HFFc6 (cell line): ENCODE measurements at places on chromosomes 16 and 17. TPM values are rescaled to one million over a fixed set of nuclear protein-coding genes. Genes with fewer than 3 reads are reported as not detected.
A peak's percentile ranks its signal among the peaks of the same experiment; 100 is the strongest.

The BAIAP2 gene
- total RNA-seq, result 30.8 and 41.1 TPM in 2 replicates

- no peak overlapping the region for H3K27ac ChIP-seq
- no peaks in the 10 kb centered on the region for H3K27me3 ChIP-seq
- H3K4me3 ChIP-seq, result no peak overlapping the region
Observed at GRCh38 chr17:75827308-75828075, 16.7 kb downstream of the UNC13D start.

GRCh38 chr17:58172369-58173071, 5.7 kb downstream of the OR4D2 start:
- H3K4me3 ChIP-seq, result no peak overlapping the region
- H3K4me1 ChIP-seq, result no peaks in the 10 kb centered on the region
- H3K27me3 ChIP-seq, result peaks cover 26% of the 10 kb centered on the region
- no peaks in the 10 kb centered on the region for H3K36me3 ChIP-seq
- no peak for DNase-seq

The DCXR gene
- 82.3 to 115 TPM (median 97.5 TPM) in 3 replicates for total RNA-seq

- peak overlapping the region; percentile 92 for H3K27ac ChIP-seq
- H3K27me3 ChIP-seq, result no peaks in the 10 kb centered on the region
- peak; percentile 91 for DNase-seq
- peak overlapping the region; percentile 80 for H3K4me3 ChIP-seq
- H3K36me3 ChIP-seq, result peaks cover 15% of the 10 kb centered on the region; the same call in 1 of the 2 replicates
Observed at GRCh38 chr16:68993885-68994284, 111.6 kb upstream of the HAS3 start.

DNA sequence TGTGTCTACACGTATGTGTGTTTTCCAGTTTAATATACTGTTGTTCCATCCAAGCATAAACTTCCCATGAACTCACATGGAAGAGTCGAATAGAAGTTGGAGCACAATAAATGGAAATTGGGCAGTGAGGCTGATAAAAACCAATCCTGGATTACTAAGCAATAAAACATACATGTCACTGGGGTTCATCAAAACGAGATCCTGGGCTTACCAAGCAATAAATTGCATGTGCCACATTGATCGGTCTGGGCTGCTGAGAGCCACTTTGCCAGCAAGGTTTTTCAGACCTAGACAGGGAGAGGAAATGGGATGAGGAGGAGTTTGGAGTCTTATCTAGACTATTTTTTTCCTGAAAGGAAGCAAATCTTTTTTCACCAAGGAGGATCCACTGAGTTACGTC, 322.3 kb upstream of the C16orf82 start:
- peaks cover 1% of the 10 kb centered on the region; the same call in 1 of the 2 replicates for H3K27me3 ChIP-seq
- H3K27ac ChIP-seq, result no peak overlapping the region
- no peaks in the 10 kb centered on the region for H3K36me3 ChIP-seq
- no peak overlapping the region for H3K4me3 ChIP-seq

GRCh38 chr16:89422905-89423630, 67.3 kb downstream of the ANKRD11 start:
- DNase-seq, result peak; percentile 54
- H3K4me1 ChIP-seq, result peaks cover 79% of the 10 kb centered on the region
- H3K4me3 ChIP-seq, result peak overlapping the region; percentile 63
- peaks cover 4% of the 10 kb centered on the region for H3K27me3 ChIP-seq
- H3K27ac ChIP-seq, result peak overlapping the region; percentile 77

DNA sequence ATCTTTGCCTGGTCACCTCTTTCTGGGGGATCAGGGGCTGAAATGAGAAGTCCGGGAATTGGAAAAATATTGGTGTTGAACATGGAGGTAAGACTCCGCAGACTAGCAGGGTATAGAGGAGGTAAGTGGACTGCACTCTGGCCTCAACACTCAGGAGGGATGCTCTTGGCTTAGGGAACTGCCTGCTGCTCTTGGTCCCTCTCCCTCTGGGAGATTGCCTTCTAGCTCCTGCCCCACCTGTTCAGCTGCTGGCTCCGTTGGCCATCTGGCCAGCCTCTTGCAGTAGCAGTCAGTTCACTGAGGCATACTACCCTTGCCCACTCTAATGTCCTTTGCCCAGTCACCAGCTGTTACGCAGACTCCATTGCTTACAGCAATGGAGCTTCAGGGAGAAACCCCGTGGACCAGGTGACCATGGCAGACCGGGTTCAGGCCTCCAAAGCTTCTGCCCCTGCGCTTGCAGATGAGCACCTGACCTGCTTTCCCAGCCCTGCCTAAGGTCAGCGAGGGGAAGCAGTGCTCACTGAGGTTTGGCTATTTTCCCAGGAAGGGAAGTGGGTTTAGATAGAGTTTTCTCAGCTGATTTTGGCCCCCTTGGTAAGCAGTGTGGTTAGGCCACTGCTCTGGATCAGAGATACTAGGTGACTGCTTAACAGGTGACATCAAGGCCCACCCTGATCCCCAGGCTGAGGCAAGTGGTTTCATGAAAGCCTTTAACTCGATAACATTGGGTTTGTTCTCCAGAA, 11.9 kb downstream of the CDK5RAP3 start:
- H3K4me1 ChIP-seq, result peaks cover 8% of the 10 kb centered on the region; the same call in 1 of the 2 replicates
- no peak overlapping the region for H3K27ac ChIP-seq
- DNase-seq, result no peak

DNA sequence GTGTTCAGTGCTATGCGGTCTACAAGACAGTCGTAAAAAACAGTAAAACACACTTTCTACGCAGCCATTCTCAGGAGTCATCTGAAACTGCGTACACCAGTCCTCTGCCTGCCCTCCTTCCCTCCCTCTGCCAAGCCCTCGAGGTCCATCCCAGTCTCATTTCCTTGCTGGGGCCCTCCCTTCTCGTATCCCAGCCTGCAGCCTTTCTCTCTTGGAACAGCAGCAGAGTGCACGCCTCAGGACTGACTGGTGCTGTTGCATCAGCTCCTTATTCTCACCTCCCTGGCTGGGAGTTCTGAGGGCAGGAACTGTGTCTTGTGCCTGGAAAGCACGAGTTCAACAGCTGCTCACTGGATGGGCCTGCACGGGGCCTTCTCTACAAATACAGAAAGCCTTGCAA, 12.5 kb downstream of the FAHD1 start:
- peak overlapping the region; percentile 51 for H3K27ac ChIP-seq
- peak; percentile 63 for DNase-seq
- H3K27me3 ChIP-seq, result peaks cover 1% of the 10 kb centered on the region; the same call in 1 of the 2 replicates
- no peaks in the 10 kb centered on the region for H3K36me3 ChIP-seq

The TSPAN10 gene
- total RNA-seq, result 16.9 to 19.4 TPM (median 17.4 TPM) in 3 replicates

GRCh38 chr17:64781014-64781756, 119.1 kb upstream of the SMURF2 start:
- H3K27ac ChIP-seq, result no peak overlapping the region
- H3K36me3 ChIP-seq, result no peaks in the 10 kb centered on the region; the same call in 1 of the 2 replicates

DNA sequence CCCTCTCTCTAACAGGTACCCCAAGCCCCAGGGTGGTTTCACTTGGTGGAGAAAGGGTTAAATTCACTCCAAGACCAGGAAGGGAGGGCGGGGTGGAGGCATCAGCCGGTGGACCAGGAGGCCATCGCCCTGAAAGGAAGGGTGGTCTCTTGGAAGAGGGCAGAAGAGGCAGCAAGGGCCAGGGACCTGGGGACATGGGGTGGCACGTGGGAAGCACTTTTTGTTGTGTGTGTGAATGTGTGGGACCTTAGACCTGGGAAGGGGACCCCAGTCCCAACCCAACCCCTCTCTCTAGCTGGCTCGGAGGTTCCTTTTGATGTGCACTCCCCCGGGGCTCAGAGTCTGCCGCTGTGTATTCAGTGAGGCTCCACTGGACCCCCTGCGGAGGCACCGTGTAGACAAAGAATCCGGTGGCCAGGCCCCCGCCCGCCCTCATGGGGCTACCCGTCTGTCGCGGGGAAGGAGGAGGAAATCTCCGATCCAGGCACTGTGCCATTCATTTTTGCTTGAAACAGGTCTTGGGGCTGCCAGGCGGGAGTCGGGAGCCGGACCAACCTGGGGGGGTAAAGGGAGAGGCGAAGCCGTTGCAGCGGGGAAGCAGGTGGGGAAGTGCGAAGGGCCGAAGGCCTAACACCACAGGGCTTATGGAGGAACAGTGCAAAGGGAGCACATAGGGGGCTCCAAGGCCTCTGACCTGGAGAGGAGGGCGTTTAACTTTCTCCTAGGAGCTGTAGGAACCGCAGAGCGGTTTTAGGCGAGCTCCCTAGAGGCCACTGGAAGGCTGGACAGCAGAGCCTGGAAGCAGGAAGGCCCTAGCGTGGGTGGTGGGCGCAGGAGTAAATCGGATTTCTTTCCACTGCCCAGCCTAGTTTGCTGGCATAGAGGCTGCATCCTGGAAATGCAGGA, 3.2 kb upstream of the WNT3 start:
- no peaks in the 10 kb centered on the region for H3K4me1 ChIP-seq
- no peak for DNase-seq
- H3K27me3 ChIP-seq, result peaks cover 67% of the 10 kb centered on the region
- no peaks in the 10 kb centered on the region for H3K36me3 ChIP-seq
- H3K4me3 ChIP-seq, result no peak overlapping the region
- no peak overlapping the region for H3K27ac ChIP-seq

DNA sequence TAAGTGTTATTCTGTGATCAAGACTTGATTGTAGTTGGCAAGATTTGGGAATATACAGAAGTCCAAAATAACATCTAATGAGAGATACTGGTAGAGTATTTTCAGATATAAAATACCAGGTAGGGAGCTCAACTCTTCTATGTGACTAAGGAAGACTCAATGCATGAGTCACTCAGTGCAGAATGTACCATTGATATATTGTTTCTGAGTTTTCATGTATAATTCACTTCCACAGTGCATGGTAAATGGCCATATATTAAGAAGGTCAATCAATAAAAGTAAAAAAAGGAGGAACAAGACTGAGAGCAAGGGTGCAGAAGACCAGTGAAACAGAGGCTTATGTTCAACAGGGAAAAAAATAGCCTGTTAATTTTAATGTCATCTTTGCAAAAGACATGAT, 1387.9 kb downstream of the CDH8 start:
- H3K27ac ChIP-seq, result no peak overlapping the region
- no peaks in the 10 kb centered on the region for H3K4me1 ChIP-seq
- no peak for DNase-seq
- no peaks in the 10 kb centered on the region for H3K27me3 ChIP-seq

- no peak overlapping the region for H3K4me3 ChIP-seq
- H3K27ac ChIP-seq, result no peak overlapping the region
- no peak for DNase-seq
- H3K36me3 ChIP-seq, result no peaks in the 10 kb centered on the region
Observed at GRCh38 chr16:82598771-82599170, 28.0 kb upstream of the CDH13 start.

DNA sequence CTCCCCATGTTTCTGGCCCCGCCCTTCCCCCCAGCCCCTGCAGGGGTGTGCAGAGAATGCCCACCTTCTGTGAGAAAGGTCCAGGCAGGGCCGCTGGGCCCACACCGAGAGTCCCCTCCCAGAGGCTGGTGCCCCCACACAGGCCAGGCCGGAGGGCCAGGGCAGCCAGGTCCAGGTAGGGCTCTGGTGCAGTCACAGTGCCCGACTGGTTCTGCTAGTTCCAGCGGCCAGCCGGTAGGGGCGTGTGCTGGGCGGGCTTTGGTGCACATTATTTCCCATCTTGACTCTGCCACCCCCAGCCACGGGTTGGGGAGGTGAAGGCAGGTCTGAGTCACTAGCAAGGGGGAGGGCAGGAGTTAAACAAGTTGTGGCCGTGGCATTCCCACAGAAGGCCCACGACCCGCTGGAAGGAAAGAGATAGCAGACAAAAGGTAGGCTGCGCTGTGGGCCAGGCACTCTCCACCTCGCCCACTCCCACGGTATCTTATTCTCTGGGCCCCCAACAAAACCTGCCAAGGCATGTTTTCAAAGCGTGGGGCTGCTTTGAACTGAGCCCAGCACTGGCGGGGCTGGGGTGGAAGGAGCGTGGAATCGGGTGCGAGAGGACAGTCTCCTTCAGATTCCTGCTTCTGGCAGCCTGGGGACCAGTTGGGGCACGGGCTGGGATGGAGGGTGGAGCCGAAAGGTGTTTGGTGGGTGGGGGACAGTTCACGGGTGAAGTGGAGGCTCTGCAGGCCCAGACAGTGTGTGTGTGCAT, 1.9 kb downstream of the EPN3 start:
- H3K27ac ChIP-seq, result no peak overlapping the region
- no peak for DNase-seq
- peaks cover 16% of the 10 kb centered on the region for H3K4me1 ChIP-seq
